ENCODE measurements at places on chromosomes 3 and 15. TPM values are rescaled to one million over a fixed set of nuclear protein-coding genes. Genes with fewer than 3 reads are reported as not detected.

- no peaks in the 10 kb centered on the region for H3K4me1 ChIP-seq
- H3K27me3 ChIP-seq: no peaks in the 10 kb centered on the region
- H3K36me3 ChIP-seq: no peaks in the 10 kb centered on the region
- no peak overlapping the region for H3K4me3 ChIP-seq
- no peak for DNase-seq
Measured at GRCh38 chr3:150106740-150107428, 136.2 kb upstream of the PFN2 start.

The GOLGA6D gene
- not detected for total RNA-seq

- H3K27me3 ChIP-seq: no peaks in the 10 kb centered on the region
- H3K36me3 ChIP-seq: no peaks in the 10 kb centered on the region
- DNase-seq: no peak
- H3K4me3 ChIP-seq: no peak overlapping the region
- H3K27ac ChIP-seq: peak overlapping the region; percentile 76
Measured at GRCh38 chr15:101188637-101189408, 63.0 kb downstream of the CHSY1 start.

GRCh38 chr3:70308760-70309159 lies 3.7 kb downstream of the MDFIC2 start:
- H3K36me3 ChIP-seq: no peaks in the 10 kb centered on the region
- no peak overlapping the region for H3K27ac ChIP-seq
- H3K27me3 ChIP-seq: no peaks in the 10 kb centered on the region

The FSTL1 gene
- total RNA-seq: 1,355 TPM

The NDN gene
- 166 TPM for total RNA-seq

The TRIM71 gene
- total RNA-seq: not detected

DNA sequence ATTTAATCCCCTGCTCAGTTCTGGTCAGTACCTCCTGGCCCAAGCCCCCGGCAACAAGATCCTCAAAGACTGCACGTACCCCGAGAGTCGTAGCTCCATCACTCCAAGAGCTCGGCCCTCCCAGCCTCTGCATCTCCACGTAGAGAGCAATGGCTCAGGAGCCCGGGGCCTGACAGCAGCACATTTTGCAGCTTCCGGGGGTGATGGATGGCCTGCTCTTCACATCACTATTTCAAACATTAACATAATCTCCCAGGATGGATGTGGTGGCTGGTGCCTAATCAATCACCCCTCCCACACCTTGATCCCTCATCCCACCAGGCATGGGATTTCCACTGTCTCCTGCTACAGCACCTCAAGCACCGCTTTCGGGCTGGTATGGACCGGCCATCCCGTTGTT lies 28.1 kb downstream of the CACNA2D2 start:
- no peak overlapping the region for H3K27ac ChIP-seq
- no peak overlapping the region for H3K4me3 ChIP-seq
- no peaks in the 10 kb centered on the region for H3K36me3 ChIP-seq
- H3K27me3 ChIP-seq: no peaks in the 10 kb centered on the region
- no peaks in the 10 kb centered on the region for H3K4me1 ChIP-seq

DNA sequence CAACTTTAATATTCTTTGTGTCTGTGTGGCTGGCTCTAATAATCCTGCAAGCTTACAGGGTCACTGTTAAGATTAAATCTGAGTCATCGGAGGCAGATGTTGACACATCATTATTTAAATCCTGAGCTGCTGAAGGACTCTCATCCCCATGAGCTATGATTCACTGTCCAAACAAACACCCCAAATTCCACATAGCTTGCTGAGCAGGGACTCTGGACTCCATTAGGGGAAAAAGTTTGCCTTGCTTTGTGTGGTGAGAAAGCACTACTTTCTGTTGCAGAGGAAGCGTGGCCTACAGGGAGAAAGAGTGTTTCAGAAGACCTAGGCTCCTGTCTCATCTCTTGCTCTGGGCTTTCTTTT lies 213.7 kb downstream of the PDCD6IP start:
- no peak overlapping the region for H3K4me3 ChIP-seq
- no peak for DNase-seq
- no peaks in the 10 kb centered on the region for H3K36me3 ChIP-seq

GRCh38 chr15:73319460-73320245 lies 49.1 kb downstream of the HCN4 start:
- no peak for DNase-seq
- no peaks in the 10 kb centered on the region for H3K27me3 ChIP-seq
- no peaks in the 10 kb centered on the region for H3K4me1 ChIP-seq
- no peak overlapping the region for H3K27ac ChIP-seq

DNA sequence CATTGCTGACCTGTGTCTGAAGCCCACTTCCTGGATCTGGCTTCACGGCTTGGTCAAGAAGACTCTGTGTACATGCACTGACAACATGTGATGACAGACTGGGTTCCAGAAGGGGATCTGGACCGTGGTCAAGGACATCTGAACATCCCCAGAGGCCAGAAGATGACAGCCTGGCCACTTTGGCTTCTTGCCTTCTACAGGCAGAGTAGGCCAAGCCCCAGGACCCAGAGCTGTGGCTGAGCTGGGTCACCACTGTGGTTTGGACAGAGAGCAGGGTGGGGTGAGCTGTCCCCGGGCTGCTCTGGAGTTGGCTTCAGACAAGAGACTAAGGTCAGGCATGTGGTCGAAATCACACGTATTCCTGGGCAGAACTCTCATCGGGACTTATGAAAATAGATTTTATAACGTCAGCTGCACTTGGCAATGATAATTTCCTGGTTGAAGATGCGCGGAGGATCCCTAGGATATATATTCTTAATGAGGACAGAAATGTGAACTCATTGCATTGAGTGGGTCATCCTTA lies 114.1 kb upstream of the FRMD4B start:
- H3K4me3 ChIP-seq: no peak overlapping the region
- H3K27me3 ChIP-seq: no peaks in the 10 kb centered on the region
- H3K4me1 ChIP-seq: no peaks in the 10 kb centered on the region
- peak; percentile 51 for DNase-seq
- no peaks in the 10 kb centered on the region for H3K36me3 ChIP-seq
- no peak overlapping the region for H3K27ac ChIP-seq

The CELF6 gene
- total RNA-seq: 12.3 TPM

DNA sequence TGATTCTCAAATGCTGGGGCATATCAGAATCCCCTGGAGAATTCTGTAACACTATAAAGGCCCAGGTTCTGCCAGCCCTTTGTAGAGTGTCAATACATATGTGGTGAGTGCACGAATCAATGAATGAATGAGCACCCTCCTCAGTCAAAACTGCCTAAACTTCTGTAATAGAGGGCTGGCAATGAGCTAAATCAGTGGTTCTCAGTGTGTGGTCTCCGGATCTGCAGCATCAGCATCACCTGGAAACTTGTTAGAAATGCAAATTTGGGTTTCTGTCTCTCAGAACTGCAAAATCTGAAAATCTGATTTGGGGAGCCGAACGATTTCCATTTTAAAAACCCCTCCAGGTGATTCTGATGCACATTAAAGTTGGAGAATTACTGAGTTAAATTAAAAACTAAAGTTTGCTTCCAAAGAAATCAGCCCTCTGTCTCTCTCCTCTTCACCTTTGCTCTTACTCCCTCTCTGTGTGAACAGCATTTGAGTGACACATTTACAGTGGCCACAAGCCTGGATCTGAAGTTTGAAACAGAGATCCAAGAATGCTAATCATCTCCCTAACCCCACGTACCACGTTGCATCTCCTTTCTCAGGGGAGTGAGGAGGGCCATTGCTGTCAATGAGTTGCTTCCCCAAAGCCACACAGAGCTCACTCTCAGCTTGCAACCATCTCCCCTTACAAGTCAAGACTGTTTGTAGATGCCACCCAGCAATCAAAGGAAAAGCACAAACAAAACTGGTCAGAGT lies 109.5 kb downstream of the STAC start:
- DNase-seq: no peak
- H3K4me3 ChIP-seq: no peak overlapping the region
- H3K27me3 ChIP-seq: no peaks in the 10 kb centered on the region
- no peaks in the 10 kb centered on the region for H3K4me1 ChIP-seq
- no peak overlapping the region for H3K27ac ChIP-seq
- H3K36me3 ChIP-seq: no peaks in the 10 kb centered on the region

DNA sequence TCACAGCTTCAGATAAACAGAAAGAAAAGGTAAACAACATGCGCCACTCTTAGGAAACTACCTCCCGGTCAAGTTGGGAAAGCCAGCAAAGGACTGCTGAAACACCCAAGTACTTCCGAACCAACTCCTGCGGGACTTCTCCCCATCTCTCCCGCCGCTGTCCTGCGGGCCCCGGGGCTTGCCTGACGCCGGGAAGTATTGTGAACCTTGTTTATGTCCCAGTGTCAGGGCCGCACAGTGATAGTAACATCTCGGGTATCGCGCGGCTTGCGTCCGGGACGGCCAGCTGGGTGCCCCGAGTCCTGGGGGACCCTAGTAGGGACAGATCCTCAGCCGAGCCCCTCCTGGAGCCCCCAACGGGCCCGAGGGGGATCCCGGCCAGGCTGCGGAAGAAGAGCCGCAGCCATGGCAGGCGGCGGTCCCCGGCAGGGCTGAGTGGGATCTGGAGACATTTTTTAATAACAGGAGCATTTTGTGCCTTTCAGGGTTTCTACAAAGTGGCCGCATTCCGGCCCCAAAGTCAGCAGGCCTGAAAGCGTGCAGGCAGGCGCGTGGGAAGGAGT lies 756 bp downstream of the CLPX start:
- no peaks in the 10 kb centered on the region for H3K4me1 ChIP-seq
- DNase-seq: peak; percentile 57
- H3K4me3 ChIP-seq: peak overlapping the region; percentile 80
- H3K27ac ChIP-seq: peak overlapping the region; percentile 95
- H3K36me3 ChIP-seq: no peaks in the 10 kb centered on the region

DNA sequence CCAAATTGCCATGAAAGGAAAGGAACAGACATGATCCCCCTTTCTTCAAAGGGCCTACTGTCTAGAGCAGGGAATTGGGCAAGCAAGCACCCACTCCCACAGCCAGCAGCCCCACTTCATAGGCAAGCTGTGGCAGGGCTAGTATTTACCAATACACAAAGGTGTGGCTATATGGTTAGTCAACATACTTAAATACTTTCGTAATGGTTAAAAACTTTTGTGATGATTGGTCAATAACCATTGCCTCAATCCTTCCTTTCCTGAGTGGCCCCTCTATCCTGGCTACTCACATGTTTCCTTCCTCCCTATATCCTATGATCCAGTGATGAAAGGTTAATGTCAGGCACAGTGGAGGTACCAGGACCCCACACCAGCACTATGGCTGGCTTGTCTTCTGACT lies 30.1 kb upstream of the ARL8B start:
- DNase-seq: no peak
- no peak overlapping the region for H3K4me3 ChIP-seq
- no peaks in the 10 kb centered on the region for H3K27me3 ChIP-seq
- no peaks in the 10 kb centered on the region for H3K4me1 ChIP-seq
- H3K36me3 ChIP-seq: no peaks in the 10 kb centered on the region

The ARPC4 gene
- 44.7 TPM for total RNA-seq

GRCh38 chr3:173993299-173993698 lies 595.8 kb downstream of the NLGN1 start:
- no peaks in the 10 kb centered on the region for H3K4me1 ChIP-seq
- DNase-seq: no peak
- no peaks in the 10 kb centered on the region for H3K27me3 ChIP-seq
- H3K27ac ChIP-seq: no peak overlapping the region
- no peak overlapping the region for H3K4me3 ChIP-seq
- H3K36me3 ChIP-seq: no peaks in the 10 kb centered on the region

The TRPM1 gene
- total RNA-seq: not detected

- no peak for DNase-seq
- H3K36me3 ChIP-seq: no peaks in the 10 kb centered on the region
- H3K27me3 ChIP-seq: no peaks in the 10 kb centered on the region
- no peak overlapping the region for H3K27ac ChIP-seq
- H3K4me3 ChIP-seq: no peak overlapping the region
Measured at GRCh38 chr3:122755491-122755890, 38.1 kb downstream of the HSPBAP1 start.

The ALDH1A2 gene
- total RNA-seq: 128 TPM

The TGM4 gene
- total RNA-seq: not detected

The SCAANT1 gene
- not detected for total RNA-seq

The DPPA2 gene
- not detected for total RNA-seq

The ERICH6 gene
- total RNA-seq: not detected

GRCh38 chr15:31392761-31393401 lies 66.2 kb downstream of the KLF13 start:
- peak overlapping the region; percentile 90 for H3K27ac ChIP-seq
- peak overlapping the region; percentile 82 for H3K4me3 ChIP-seq
- H3K4me1 ChIP-seq: peaks cover 6% of the 10 kb centered on the region
- no peaks in the 10 kb centered on the region for H3K36me3 ChIP-seq
- no peaks in the 10 kb centered on the region for H3K27me3 ChIP-seq

DNA sequence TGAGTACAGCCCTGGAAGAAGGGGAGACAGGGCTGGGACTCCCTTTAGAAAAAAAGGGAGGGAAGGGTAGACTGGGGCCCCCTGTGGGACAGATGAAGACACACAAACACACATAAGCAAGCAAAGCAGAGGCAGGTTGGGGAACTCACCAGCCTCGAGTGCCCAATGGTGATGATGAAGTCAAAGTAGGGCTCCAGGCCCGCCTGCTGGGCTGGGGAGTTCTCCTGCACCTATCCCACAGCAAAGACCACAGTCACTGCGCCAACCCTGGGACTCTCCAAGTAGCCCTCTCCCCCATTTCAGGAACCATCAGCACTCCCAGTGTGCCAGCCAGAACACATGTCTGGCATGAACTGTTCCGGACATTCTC lies 4.1 kb downstream of the GORASP1 start:
- no peaks in the 10 kb centered on the region for H3K27me3 ChIP-seq
- no peaks in the 10 kb centered on the region for H3K36me3 ChIP-seq
- peaks cover 5% of the 10 kb centered on the region for H3K4me1 ChIP-seq
- DNase-seq: no peak

The HEMK1 gene
- 0.77 TPM for total RNA-seq

The ISG20 gene
- 35.9 TPM for total RNA-seq

DNA sequence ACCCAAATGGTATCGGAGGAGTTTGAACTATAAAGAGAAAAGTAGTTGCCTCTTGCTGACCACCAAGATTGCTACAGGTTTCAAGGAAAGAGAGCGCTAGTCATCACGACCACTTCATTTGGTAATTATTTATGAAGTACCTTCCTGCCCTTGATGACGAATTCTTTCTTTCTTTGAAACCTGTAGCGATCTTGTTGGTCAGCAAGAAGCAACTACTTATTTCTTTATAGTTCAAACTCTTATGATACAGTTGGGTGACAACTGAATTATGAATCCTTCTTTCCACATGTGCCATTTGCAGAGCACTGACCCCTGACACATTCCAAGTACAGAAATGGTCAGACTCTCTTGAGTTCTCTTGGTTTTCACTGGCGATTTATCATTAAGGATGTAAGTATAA lies 46.8 kb downstream of the THRB start:
- no peaks in the 10 kb centered on the region for H3K36me3 ChIP-seq
- no peak overlapping the region for H3K27ac ChIP-seq
- no peaks in the 10 kb centered on the region for H3K27me3 ChIP-seq
- H3K4me1 ChIP-seq: no peaks in the 10 kb centered on the region
- no peak for DNase-seq
- H3K4me3 ChIP-seq: no peak overlapping the region

The CTXN2 gene
- not detected for total RNA-seq

DNA sequence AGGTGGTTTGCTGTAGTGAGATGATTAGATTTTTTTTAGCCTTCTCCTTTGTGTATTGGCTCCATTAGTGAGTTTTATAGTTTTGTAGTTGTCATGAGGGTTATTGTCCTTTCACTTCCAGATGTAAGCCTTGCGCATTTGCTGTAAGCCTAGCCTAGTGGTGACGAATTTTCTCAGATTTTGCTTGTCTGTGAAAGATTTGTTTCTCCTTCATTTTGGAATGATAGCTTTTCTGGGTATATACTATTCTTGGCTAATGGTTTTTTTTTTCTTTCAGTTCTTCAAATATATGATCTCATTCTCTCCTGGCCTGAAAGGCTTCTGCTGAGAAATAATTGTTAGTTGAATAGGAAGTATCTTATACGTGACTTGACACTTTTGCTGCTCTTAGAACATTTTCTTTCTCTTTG lies 166.5 kb upstream of the THRB start:
- H3K27me3 ChIP-seq: no peaks in the 10 kb centered on the region
- no peak for DNase-seq
- no peak overlapping the region for H3K4me3 ChIP-seq
- H3K27ac ChIP-seq: no peak overlapping the region

Measured in uterus (tissue), 4 donors.